ENCODE measurements at places on chromosomes 3 and 15.

DNA sequence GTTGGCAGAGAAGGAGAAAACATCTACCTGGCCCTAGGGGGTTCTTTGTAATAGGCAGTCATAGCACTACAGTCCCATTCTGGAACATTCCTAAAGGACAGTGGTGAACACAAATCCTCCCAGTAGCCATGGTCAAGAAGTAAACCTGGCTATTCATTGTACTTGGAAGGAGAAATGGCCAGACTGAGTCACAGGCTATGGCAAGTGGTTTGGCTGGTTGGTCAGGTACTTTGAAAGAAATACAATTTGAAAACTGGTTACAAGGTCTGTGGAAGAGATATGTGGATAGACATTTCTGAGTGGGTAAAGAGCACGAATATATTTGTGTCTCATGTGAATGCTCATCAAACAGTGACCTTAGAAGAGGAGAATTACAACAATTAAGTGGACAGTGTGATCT, 33.0 kb upstream of the FAN1 start:
- no peak for DNase-seq

DNA sequence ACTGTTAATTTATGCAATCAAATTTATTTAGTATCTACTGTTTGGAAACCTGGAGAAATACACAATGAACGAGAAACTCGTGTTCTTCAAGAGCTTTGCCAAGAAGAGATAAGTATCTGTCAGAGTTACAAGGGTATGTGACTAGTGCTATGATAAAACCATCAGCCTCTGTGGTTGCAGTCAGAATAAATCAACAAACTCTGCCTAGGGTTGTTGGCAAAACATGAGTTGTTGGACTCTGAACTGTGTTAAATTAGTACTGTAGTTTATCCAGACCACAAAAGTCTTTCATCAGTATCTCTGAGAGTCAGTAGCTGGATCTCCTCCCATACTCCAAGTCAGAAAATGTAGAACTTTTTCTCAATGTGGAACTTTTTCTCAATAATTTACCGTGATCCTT, 918.4 kb downstream of the NAALADL2 start:
- no peak for DNase-seq

- DNase-seq: no peak
Measured at GRCh38 chr3:163555918-163556317, 1522.4 kb downstream of the SI start.

DNA sequence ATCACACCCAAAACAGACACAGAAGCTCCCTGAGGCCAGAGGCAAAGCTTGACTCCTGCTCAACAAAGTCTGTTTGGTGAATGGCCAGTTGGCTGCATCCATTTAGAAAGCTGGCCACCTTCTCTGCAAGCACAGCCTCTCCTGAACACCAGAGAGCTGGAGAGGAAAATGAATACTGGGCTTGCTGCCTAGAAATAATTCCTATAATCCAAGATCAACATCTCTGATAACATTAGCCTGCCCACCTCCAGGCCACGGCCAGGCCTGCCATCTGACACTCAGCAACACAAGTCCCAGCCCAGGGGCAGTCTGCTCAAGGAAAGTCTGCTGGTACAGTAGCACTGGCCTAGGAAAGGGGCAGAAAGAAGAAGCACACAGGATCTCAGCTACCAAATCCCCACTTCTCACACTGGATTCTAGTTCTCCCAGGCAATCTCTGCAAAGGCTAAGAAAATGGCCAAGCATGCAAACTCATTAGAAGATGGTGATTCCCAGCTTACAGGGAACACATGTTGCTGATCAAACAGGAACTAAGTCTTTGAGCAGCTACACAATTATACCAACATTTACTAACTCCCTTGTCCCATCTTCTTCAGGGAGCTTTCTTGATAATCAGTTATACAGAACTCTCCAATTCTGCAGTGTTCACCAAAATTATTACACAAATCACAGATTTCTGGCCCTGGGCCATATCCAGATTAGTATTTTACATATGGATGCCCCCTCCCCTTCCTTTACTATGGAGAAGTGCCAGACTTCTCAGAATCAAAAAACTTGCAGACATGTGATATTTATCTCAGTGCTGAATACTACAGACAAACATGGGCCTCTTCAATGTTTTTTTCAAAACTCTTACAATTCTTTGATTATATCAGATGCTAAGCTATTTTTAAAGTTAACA, 9.9 kb downstream of the TBC1D2B start:
- DNase-seq: peak; percentile 80

DNA sequence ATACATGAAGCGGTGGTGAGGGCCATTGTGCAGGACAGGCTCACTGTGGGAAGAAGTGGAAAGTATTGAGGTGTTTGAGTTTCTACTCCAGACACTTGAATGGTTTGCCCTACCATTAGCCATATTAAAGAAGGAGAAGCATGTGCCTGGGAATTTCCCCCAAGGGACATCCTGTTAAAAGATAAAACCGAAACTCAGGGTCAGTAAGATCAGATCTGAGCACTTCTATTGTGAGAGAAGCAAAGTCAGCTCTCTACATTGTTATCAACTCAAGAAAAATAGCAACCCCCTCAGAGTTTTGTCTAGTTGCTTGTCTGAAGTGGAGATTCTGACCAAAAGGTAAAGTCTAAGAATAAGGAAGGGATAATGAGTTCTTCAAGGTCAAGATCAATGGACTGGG, 269.8 kb downstream of the CHST2 start:
- DNase-seq: no peak

GRCh38 chr3:72339670-72340030, 508.6 kb downstream of the SHQ1 start:
- DNase-seq: no peak

DNA sequence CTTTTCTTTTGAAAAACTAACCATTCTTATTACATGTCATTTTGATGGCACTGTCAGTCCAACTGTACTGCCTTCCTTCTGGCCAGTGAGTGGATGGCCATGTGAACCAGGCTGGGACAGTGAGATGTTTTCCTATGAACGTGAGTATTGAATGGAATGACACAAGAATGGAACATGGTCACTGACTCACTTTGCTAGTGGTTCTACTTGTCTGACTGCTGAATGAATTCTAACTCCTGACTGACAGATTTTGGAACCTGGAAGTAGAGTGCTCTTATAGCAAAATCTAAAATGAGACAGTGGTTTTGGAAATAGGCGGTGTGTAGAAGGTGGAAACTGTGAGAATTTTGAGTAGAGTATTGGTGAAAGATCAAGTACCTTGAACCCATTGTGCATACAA, 606.9 kb upstream of the KCNMB2 start:
- DNase-seq: no peak

DNA sequence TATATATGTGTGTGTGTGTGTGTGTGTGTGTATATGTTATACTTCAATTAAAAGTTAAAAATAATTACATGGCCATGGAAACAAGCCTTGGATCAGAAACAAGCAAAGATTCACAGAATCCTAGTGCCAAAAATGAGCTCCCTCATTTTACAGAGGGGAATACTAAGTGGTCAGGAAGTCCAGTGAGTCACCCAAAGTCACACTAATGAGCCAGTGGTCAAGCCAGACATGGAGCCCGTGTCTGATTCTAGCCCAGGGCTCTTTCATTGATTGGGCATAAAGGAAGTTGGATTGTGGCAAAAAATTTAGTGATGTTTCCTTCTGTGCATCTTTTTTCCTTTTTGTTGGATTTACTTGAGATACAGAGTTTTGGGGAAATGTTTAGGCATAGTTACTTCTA, 152.5 kb upstream of the NPHP3 start:
- DNase-seq: no peak

DNA sequence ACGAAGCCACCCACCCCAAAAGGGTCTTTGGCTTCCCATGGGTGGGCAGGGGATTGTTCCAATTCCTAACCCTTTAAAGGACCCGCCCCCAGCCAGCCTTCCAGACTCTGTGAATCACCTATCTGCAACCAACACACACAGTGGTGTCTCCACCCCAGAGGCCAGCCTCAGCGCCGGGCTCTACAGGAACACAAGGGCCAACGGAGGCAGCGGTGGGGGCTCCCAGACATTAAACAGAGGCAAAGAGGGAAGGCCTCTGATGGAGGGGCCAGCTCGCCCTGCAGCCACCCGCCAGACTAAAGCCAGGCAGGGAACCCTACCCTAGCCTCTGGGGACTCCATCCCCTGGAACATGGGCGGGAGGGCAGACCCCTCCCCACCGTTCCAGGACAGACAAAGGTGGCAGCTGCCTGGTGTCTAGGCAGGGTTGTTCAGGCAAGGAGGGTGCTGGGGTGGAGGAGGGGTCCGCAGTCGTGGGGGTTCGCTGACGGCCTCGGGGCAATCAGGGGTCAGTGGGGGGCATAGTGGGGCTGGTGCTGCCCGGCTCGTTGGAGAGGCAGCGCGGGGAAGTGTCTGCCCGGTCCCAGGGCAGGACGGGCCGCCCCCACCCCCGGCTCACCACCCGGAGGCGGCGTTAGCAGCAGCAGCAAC, 448 bp downstream of the SHISA5 start:
- DNase-seq: peak; percentile 82

GRCh38 chr15:27222479-27222878, 251.5 kb downstream of the GABRG3 start:
- no peak for DNase-seq

- DNase-seq: no peak
Measured at GRCh38 chr15:60152386-60152785, 148.3 kb downstream of the FOXB1 start.

- no peak for DNase-seq
Measured at GRCh38 chr15:60643555-60643954, 164.6 kb upstream of the ICE2 start.

DNA sequence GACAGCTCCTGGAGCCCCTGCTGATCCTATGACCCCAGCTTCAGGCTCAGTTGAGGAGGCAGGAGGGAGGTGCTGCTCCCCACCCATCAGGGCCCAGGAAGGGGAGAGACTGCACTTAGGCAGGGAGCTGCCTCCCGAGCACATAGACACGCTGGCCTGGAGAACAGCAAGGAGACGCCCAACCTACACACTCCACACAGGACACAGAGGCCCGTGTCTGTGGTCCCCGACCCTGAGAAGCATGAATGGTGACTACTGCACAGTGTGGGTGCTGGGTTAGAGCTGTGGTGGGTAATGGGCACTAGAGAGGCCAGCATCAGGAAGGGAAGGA, 1.1 kb upstream of the HHATL start:
- peak; percentile 14 for DNase-seq

- no peak for DNase-seq
Measured at GRCh38 chr3:39148435-39149058, 4.8 kb downstream of the CSRNP1 start.

- no peak for DNase-seq
Measured at GRCh38 chr3:123755085-123755484, 129.0 kb downstream of the MYLK start.

DNA sequence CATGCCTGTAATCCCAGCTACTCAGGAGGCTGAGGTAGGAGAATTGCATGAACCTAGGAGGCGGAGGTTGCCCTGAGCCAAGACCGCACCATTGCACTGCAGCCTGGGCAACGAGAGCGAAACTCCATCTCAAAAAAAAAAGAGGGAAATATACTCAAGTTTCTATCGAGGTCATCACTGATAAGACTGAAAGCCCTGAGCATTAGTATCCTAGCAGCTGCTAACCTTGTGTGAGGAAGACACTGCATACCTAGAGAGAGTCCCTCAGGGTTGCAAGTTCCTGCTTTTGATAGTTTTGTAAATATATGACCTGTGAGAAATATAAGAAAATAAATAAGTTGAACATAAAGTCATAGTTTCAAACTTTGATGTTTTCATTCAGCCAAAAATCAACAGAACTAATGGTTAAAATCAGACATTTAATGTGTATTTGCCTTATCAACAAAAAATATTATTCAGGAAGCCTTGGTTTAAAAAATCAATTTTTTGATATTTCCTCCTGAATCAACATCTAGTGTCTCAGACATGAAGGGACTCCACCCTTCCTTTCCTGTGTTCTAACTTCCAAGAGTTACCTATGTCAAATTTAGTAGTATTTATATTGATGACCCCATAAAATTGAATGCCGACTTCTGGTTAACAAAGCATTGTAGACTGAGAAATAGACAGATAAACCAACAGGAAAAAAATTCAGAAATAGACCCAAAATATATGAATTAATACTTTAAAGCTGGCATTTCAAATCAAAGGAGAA, 19.8 kb upstream of the USP3 start:
- DNase-seq: no peak

DNA sequence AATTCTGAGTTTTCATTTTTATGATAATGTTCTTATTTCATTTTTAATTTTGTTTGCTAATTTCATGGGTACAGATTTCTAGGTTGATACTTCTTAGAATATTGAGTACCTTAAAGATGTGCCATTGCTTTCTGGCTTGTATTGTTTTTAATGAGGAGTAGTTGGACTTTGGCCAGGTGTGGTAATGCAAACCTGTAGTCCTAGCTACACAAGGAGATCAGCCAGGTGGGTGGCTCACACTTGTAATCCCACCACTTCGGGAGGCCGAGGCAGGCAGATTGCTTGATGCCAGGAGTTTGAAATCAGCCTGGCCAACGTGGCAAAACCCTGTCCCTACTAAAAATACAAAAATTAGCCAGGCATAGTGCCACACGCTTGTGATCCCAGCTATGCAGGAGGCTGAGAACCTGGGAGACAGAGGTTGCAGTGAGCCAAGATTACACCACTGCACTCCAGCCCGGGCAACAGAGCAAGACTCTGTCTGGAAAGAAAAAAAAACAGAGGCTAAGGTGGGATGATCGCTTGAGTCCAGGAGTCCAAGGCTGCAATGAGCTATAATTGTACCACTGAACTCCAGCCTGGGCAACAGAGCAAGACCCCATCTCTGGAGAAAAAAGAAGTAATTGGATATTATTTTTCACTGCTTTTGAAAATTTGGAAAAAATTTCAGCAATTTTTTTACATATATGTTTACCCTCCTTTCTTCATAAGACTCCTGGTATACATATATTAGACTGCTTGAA, 198.0 kb downstream of the ALCAM start:
- no peak for DNase-seq

- no peak for DNase-seq
Measured at GRCh38 chr15:75759416-75760130, 46.9 kb upstream of the CSPG4 start.

DNA sequence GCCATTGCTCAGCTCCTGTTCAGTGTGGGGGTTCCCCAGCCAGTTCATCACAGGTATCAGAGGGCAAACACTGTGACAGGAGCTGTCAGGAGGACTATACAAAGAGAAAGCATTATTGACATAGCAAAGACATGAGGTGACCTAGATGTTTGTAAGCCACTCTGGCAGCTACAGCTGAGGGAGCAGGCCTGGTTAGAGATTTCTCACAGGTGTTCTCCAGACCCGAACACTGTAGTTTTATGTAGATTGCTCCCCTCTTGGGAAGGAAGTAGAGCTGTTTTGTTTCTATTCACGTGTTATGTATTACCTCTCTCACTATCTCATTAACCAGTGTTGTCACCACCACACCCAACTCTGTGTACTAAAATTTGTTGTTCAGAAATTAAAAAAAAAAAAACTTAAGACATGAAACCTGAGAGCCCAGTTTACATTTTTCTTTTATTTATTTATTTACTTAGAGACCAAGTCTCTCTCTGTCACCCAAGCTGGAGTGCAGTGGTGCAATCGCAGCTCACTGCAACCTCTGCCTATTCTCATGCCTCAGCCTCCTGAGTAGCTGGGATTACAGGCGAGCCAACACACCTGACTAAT, 123.7 kb downstream of the RBPMS2 start:
- DNase-seq: no peak

GRCh38 chr3:10142707-10143560, 1.4 kb downstream of the VHL start:
- no peak for DNase-seq

GRCh38 chr15:64739577-64740143, 35.7 kb downstream of the RBPMS2 start:
- no peak for DNase-seq

GRCh38 chr15:65318870-65319356, 14.4 kb downstream of the RNU5B-1 start:
- DNase-seq: peak; percentile 84
